ENCODE measurements at places on chromosomes 12 and 14. TPM values are rescaled to one million over a fixed set of nuclear protein-coding genes. Genes with fewer than 3 reads are reported as not detected.

The CLEC1B gene
- total RNA-seq = not detected

The HOXC6 gene
- not detected for total RNA-seq

The FOXG1 gene
- total RNA-seq = not detected

The LRTM2 gene
- total RNA-seq = not detected

The LHX5 gene
- total RNA-seq = not detected

The CACNA2D4 gene
- 1.3 TPM for total RNA-seq

The ESPL1 gene
- total RNA-seq = 1.6 TPM

The ANGEL1 gene
- 15.4 TPM for total RNA-seq

The GPR162 gene
- total RNA-seq = 7.3 TPM

The TAS2R7 gene
- total RNA-seq = not detected

The DGLUCY gene
- 63.4 TPM for total RNA-seq

The PROX2 gene
- total RNA-seq = 0.12 TPM

The ERG28 gene
- total RNA-seq = 6.7 TPM

Data from hair follicle dermal papilla cell (primary cell).